ENCODE measurements at places on chromosomes 16 and 17. TPM values are rescaled to one million over a fixed set of nuclear protein-coding genes. Genes with fewer than 3 reads are reported as not detected.

TM4SF5 gene
- not detected for total RNA-seq

TBC1D3I gene
- 0.51 TPM for total RNA-seq

NME1 gene
- 75.8 TPM for total RNA-seq

MARCHF10 gene
- 0.17 TPM for total RNA-seq

PRSS27 gene
- total RNA-seq, result 1.2 TPM

NPTX1 gene
- 31.2 TPM for total RNA-seq

TMEM98 gene
- total RNA-seq, result 190 TPM

UTS2R gene
- total RNA-seq, result not detected

- no peak for DNase-seq
Measured at GRCh38 chr16:31265329-31266245, 5.8 kb downstream of the ITGAM start.

- DNase-seq, result no peak
Measured at GRCh38 chr16:3306078-3306477, 781 bp downstream of the ZNF75A start.

DNA sequence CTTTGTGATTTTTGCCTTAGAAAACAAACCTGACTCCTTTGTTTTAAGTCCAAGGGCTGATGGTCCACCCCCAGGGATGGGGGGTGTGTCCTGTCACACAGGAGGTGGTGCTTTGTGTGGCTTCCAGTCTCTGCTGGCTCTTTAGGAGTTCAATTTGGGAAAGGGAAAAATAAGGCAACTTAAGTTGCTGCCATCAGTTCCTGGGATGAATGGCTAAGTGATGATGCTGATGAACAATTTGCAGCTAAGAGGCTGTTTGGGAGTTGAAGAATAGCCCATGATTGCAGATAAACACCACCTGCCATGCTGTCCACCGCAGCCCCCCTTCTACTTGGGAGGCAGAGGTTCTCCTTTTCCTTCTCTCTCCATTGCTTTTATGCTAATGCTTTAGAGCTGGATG is 40.2 kb downstream of the ARL4D start:
- peak; percentile 50 for DNase-seq

GRCh38 chr17:36197387-36197703 is 787 bp upstream of the CCL3L1 start:
- DNase-seq, result no peak

DNA sequence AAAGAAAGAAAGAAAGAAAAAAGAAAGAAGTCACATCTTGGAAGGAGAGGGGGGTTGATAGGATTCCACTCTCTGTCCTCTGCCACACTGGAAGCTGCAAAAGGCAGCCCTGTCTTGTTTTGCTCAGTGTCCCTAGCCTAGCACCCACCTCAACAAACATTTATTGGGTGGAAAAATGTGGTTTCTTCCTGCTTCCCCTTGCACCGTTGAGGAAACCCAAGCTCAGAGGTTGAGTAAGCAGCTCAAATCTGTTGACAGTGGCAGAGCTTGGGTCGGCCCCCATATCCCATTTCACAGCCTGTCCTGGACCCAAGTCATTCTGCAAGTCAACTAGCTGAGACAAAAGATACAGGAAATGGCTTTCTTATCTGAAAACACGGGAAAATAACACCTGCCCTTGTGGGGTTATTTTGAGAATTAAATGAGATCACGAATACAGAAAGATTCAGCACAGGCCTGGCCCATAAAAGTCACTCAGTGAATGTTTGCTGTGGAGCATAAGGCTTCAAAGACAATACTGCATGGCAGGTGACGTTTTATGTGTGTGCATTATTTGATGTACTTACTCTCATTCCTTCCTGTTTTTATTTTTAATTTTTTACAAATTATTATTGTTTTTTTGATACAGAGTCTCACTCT is 63.6 kb downstream of the SCNN1B start:
- DNase-seq, result no peak

GRCh38 chr17:6452471-6453266 is 8.4 kb downstream of the PIMREG start:
- no peak for DNase-seq

DNA sequence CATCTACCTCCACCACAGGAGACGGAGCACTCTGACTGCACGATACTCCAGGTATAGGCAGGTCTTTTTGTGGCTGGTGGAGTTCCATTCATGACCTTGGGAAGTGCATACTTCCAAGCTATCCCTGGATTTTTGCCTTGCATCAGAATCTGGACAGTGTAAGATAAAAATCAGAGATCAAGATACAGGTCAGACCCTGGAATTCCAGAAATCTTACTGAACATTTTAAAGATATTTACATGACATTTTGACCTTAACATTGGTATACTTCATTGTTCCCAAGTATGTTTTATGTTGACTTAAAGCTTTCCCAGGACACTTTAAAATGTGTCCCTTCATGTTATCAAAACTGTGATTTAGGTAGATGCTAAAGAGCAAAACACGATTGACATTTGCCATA is 101.0 kb downstream of the SYCE1L start:
- no peak for DNase-seq

DNA sequence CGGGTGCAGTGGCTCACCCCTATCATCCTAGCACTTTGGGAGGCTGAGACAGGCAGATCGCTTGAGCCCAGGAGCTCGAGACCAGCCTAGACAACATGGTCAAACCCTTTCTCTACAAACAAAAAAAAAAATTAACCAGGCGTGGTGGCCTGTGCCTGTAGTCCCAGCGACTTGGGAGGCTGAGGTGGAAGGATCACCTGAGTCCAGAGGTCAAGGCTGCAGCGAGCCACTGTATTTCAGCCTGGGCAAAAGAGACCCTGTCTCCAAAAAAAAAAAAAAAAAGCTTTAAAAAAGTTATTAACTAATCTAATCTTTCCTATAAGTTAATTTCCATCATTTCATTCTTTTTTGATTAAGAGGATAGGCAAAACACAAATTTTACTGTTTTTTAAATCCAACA is 2.5 kb downstream of the NCOR1 start:
- no peak for DNase-seq

- DNase-seq, result no peak
Measured at GRCh38 chr16:56732832-56733231, 2.9 kb downstream of the NUP93 start.

- no peak for DNase-seq
Measured at GRCh38 chr17:33390479-33391176, 97.5 kb upstream of the ASIC2 start.

DNA sequence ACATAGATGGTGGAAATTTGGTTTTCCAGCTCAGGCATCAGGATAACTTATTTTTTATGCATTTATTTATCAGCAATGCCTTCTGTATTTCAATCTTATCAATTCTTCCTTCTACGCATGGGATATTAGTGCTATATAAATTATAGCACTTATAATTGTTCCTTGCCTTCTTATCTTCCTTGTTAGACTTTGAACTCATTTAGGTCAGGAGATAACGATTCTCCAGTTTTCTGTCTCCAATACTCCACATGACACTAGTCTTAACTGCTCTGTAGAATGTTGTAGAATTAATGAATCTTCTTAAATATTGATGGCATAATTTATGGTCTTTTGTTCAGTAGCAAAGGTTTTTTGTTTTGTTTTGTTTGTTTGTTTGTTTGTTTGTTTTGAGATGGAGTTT is 10.7 kb upstream of the BCO1 start:
- DNase-seq, result no peak

GRCh38 chr16:86923656-86924055 is 345.3 kb downstream of the FOXL1 start:
- DNase-seq, result no peak

- peak; percentile 85 for DNase-seq
Measured at GRCh38 chr16:79651363-79651762, 50.8 kb upstream of the MAF start.

DNA sequence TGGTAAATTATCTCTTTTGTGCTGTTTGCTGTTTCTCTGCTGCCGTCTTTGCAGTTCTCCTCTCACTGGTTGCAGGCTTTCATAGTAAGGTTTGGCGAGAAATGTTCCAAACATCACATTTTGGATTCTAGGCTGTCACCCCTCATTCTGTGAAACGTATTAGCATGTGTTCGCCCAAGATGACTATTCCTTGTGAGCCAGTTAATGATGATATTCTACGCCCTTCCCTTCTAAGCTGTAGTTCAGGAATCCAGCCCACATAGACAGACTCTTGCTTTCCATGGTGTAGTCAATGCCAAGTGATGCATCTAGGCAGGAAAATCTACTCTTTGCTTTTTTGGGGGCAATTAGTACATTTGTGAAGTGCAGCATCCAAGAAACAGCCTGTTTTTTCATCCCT is 14.4 kb downstream of the UBFD1 start:
- DNase-seq, result no peak

DNA sequence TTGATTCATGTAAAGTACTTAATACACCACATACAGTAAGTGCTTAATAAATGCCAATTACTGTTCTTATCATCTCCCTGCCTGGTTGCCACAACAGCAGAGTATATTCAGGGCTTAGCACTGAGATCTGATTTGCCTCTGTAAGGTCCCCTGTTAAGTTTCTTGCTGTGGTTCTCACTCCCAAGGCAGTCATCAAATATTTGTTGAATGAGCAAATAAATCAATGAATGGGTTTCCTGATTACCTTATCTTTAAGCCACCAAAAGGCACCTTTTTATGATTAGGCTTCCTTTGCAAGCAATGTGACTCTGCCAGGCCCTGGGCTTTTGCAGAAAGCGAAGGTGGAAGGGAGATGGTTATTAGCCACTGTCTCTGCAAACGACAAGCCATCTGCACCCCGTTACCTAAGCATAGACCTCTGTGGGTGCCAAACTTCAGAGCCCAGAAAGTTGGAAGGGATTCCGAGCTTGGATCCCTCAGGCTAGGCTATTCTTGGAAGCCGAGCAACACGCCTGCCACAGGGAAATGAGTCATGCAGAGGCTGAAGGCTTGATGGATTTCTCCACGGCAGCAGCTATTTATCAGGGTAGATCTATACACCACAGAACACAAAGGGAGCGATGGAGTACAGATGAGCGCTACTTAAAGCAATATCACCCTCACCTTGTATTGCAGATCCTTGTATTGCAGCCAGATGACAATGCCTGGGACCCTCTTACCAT is 102.0 kb downstream of the GRIN2A start:
- no peak for DNase-seq

- DNase-seq, result no peak
Measured at GRCh38 chr16:35631261-35631945, 2172.0 kb downstream of the TP53TG3F start.

- no peak for DNase-seq
Measured at GRCh38 chr16:27976990-27977389, 86.5 kb downstream of the GSG1L start.

GRCh38 chr17:1829216-1829591 is 498 bp downstream of the SMYD4 start:
- peak; percentile 11 for DNase-seq

GRCh38 chr16:46822270-46822669 is 8.7 kb downstream of the C16orf87 start:
- DNase-seq, result peak; percentile 93

DNA sequence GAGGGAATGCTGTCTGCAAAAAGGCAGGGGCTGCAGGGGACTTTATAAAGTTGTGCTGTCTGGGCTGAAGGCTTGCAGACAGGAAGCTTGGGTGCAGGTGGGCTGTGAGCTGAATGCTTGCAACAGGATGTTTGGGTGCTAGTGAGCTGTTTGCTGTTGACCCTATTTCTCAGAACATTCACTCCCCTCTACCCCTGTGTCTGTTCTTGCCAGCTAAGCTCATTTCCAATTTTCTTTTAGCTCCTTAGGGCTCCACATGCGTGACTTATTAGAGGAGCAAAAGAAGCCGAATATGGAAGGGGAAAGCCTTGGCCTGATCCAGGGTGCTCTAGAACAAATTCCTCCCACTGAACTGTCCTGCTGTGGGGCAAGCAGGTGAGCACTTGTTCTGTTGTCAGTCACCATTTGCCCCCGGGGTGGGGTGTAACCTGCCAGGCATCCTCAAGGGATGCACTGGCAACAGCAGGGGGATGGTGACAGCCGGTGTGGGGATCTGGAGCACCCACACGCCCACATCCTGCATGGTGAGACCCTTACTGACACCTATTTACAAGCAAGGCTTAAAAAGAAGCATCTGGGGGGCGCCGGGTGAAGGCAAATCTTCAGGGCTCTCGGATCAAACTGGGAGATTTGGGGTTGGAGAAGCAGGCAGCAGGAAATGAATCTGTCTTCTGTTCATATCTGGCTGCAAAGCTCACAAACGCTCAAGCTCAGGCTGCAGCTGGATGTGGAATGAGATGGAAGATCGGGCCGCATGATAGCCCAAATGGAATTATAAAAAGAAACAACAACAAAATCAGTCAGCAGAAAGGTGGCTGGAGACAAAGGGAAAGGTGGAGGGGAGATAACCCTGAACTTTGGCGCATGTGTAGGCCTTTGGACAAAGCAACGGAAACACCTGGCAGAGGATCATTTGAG is 21.1 kb upstream of the NUP93 start:
- no peak for DNase-seq

- no peak for DNase-seq
Measured at GRCh38 chr16:53523126-53523804, 20.3 kb upstream of the AKTIP start.

All from fibroblast of lung (primary cell).